ENCODE measurements at places on chromosomes 1 and 21. TPM values are rescaled to one million over a fixed set of nuclear protein-coding genes. Genes with fewer than 3 reads are reported as not detected.
A peak's percentile ranks its signal among the peaks of the same experiment; 100 is the strongest.

PRDM16 gene
- total RNA-seq = 36.5 TPM

DNA sequence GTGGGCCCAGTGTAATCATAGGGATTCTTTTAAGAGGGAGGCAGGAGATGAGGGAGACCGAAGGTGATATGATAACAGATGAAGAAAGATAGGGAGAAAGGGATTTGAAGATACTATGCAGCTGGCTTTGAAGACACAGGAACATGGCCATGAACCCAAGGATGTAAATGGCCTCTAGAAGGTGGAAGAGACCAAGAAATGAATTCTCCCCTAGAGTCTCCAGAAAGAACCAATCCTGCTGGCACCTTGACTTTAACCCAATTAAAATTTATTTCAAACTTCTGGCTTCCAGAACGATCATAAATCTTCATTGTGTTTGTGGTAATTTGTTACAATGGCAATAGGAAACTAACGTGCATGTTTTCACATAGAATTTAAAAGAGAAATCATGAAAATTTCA is 95.0 kb upstream of the GORAB start:
- no peaks in the 10 kb centered on the region for H3K36me3 ChIP-seq
- H3K4me3 ChIP-seq = no peak overlapping the region
- no peak for DNase-seq
- H3K27ac ChIP-seq = no peak overlapping the region
- no peaks in the 10 kb centered on the region for H3K4me1 ChIP-seq
- no peaks in the 10 kb centered on the region for H3K27me3 ChIP-seq

FCN3 gene
- total RNA-seq = 36.6 TPM

SDC3 gene
- 41.8 TPM for total RNA-seq

LRRC53 gene
- total RNA-seq = not detected

GRCh38 chr1:115317101-115318012 is 20.7 kb downstream of the NGF start:
- H3K27me3 ChIP-seq = no peaks in the 10 kb centered on the region
- H3K4me1 ChIP-seq = peaks cover 2% of the 10 kb centered on the region
- no peaks in the 10 kb centered on the region for H3K36me3 ChIP-seq
- H3K27ac ChIP-seq = no peak overlapping the region
- peak; percentile 66 for DNase-seq

DNA sequence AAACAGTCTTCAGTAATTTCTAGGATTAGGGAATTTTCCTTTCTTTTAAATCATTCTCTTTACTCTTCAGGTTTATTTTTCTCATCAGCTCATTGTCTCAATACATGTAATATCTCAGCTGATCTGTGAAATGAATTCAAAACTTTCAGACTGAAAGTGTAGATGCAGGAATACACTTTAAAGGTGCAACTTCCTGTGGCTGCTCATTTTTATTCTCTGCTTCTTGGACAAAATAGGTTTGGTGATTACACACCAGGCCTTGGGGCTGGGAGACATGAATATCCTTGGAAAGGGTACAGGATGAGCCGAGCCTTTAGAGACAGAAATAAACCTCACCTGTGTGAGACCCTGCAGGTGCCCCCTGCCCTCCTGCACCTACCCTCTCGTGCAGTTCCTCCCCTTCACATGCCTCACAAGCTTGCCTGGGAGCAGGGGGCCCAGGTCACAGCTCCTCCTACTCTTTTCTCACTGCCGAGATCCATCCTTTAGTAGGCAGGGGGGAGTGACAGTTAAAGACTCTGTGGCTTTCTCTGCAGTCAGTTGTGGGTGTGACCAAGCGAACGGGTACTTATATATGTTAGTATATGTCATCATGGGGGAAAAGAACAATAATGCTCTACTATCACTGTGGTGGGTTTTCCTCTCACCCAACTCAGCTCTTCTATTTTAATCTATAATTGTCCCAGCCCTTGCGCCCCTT is 23.6 kb downstream of the XCL2 start:
- no peak for DNase-seq
- H3K27ac ChIP-seq = no peak overlapping the region
- no peaks in the 10 kb centered on the region for H3K4me1 ChIP-seq
- no peaks in the 10 kb centered on the region for H3K36me3 ChIP-seq
- H3K27me3 ChIP-seq = no peaks in the 10 kb centered on the region

- no peaks in the 10 kb centered on the region for H3K4me1 ChIP-seq
- H3K4me3 ChIP-seq = no peak overlapping the region
- H3K27me3 ChIP-seq = no peaks in the 10 kb centered on the region
These were observed 6.4 kb upstream of the REN start for GRCh38 chr1:204172404-204173029.

DNA sequence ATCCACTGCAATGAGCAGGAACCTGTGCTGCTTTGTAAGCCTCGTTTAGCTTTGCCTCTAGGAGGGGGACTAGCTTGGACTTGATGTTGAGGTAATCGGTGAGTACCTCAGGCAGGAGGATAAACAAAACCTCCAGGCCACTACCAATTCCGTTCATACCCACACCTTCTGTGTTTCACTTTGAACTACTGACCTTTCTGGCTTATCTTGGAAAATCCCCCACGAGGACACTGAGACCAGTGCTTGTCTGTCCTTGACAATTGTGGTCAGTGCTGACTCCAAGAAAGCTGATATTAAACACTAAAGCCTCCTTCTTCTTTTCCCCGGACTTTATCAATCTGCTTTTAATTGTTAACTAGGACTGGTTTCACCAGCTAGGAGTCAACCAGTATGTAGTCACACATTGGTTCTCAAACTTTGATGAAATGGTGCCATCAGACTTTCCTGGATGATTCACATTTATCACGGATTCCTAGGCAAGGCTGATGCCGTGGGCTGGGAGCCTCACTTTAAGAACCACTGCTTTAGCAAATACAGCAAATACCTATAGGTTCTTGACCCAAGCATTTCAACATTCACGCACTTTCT is 52.7 kb downstream of the TGFB2 start:
- peak overlapping the region; percentile 18 for H3K27ac ChIP-seq
- H3K27me3 ChIP-seq = no peaks in the 10 kb centered on the region

DNA sequence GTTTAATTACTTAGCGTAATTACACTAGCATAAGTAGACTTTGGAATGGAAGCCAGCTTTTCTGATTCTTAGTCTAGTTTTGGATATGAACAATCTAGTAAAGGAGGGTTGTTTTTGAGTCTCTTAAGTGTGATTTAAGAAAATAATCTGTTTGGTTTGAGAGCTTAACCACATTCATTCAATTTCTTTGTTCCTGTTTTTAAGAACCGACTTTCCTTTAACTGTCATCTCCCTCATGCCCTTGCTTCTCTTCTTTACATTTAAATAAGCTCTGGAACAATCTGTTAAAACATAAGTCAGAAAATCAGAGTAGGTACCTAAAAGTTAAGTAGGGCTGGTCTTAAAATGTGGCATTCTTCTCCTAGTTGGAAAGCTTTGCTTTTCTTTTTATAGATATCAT is 27.7 kb downstream of the CDC42 start:
- no peak overlapping the region for H3K4me3 ChIP-seq
- no peaks in the 10 kb centered on the region for H3K27me3 ChIP-seq
- H3K4me1 ChIP-seq = peaks cover 14% of the 10 kb centered on the region
- peaks cover 11% of the 10 kb centered on the region for H3K36me3 ChIP-seq
- no peak overlapping the region for H3K27ac ChIP-seq

FCER1G gene
- total RNA-seq = 41.6 TPM

DMBX1 gene
- total RNA-seq = not detected

DNA sequence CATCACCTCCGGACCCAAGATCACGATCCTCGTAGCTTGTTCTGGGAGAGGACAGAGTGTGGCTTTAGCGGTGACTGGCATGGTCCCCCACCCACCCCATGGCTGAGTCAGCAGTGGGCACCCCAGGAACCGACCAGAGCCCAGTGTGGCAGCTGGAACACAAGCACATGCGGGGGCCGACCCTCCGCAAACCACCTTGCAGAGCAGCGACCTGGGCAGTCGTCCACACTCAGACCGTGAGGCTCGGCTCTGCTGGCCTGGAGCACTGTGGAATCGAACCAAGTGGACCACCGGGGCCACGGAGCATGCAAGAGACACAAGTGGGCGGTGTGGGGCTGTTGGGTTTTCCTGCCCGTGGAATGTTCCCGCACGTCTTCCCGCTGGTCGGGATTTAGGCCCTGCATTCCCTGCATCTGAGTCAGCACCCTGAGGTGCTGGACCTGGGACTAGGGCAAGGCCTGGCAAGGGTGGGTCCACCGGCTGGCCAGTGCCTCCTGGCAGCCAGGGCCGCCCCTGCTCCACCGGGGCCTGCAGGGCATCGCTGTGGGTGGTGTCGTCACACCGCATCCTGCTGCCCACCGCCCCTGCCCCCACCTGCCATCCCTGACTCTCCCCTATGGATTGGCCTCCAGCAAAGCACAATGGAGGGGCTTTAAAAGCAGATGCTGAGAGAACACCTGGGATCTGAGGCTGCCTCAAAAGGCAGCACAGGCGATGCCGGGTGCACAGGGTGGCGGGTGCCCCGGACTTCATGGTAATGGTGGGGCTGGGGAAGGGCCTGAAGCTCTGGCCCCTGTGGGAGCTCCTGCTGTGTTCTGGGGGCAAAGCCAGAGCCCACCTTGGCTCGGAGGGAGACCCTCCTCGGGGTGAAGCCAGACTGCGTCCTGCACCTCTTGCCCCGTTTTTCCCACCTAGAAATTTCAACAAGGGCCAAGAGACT is 18.5 kb downstream of the MORN1 start:
- no peak overlapping the region for H3K4me3 ChIP-seq
- H3K27me3 ChIP-seq = no peaks in the 10 kb centered on the region
- no peak for DNase-seq
- no peak overlapping the region for H3K27ac ChIP-seq
- H3K4me1 ChIP-seq = no peaks in the 10 kb centered on the region

RGS16 gene
- 12.3 TPM for total RNA-seq

GRCh38 chr1:28258628-28259251 is 578 bp upstream of the SESN2 start:
- H3K27me3 ChIP-seq = no peaks in the 10 kb centered on the region
- no peaks in the 10 kb centered on the region for H3K4me1 ChIP-seq
- peak overlapping the region; percentile 79 for H3K27ac ChIP-seq
- no peaks in the 10 kb centered on the region for H3K36me3 ChIP-seq

DNA sequence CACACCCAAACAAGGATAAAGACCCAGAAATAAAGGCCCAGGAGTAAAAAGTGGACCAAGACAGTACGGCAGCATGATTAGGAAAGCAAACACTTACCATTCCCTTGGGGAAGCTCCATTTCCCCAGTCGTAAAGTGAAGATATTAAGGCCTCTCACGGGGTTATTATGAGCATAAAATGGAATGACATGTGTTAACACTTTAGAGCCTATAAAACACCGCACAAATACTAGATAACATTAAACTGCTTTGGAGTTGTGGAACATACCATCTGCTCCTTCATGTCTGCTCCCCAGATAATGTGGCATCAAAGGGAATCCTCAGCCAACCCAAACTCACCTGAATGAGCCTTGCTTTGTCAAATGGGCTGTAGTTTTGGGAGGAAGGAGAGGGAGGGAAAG is 8.9 kb upstream of the ITLN2 start:
- no peak for DNase-seq
- no peaks in the 10 kb centered on the region for H3K36me3 ChIP-seq
- no peak overlapping the region for H3K27ac ChIP-seq

GRCh38 chr1:4397196-4397595 is 257.2 kb upstream of the AJAP1 start:
- H3K4me1 ChIP-seq = no peaks in the 10 kb centered on the region
- H3K27me3 ChIP-seq = no peaks in the 10 kb centered on the region
- H3K27ac ChIP-seq = no peak overlapping the region
- H3K4me3 ChIP-seq = no peak overlapping the region

- peak overlapping the region; percentile 99 for H3K4me3 ChIP-seq
- peaks cover 21% of the 10 kb centered on the region for H3K4me1 ChIP-seq
- peak; percentile 82 for DNase-seq
- no peaks in the 10 kb centered on the region for H3K36me3 ChIP-seq
These were observed 591 bp downstream of the KCTD3 start for GRCh38 chr1:215567491-215568298.

KIF1B gene
- 64.0 TPM for total RNA-seq

UBL4B gene
- not detected for total RNA-seq

DNA sequence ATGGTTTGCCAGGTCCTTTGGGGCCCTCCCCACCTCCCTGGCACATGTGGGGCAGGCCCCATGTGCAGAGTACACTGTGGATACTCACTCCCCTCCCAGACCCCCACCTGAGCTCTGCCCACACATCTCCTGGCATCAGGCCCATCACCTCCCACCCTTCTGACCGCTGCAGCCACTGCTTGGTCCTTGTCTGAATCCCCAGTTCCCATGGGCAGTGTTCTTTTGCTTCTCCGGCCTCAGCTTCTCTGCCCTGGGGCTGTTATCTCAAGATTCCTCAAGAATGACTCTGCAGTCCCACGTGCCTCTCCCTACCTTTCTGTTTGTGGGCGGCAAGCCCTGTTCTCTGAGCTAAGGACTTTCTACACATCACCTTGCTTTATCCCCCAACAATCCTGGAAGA is 187.7 kb upstream of the EDN2 start:
- H3K36me3 ChIP-seq = no peaks in the 10 kb centered on the region
- H3K4me1 ChIP-seq = no peaks in the 10 kb centered on the region
- no peak overlapping the region for H3K27ac ChIP-seq
- DNase-seq = no peak
- H3K27me3 ChIP-seq = no peaks in the 10 kb centered on the region

- no peaks in the 10 kb centered on the region for H3K36me3 ChIP-seq
- H3K4me3 ChIP-seq = no peak overlapping the region
- H3K4me1 ChIP-seq = peaks cover 42% of the 10 kb centered on the region
These were observed 205.3 kb downstream of the PBX1 start for GRCh38 chr1:164764333-164764732.

CHI3L2 gene
- 298 TPM for total RNA-seq

- no peaks in the 10 kb centered on the region for H3K36me3 ChIP-seq
- no peak overlapping the region for H3K4me3 ChIP-seq
- no peak for DNase-seq
These were observed 30.3 kb upstream of the RGS16 start for GRCh38 chr1:182634306-182635072.

Data from lung (tissue), 17 donors.